ENCODE measurements at places on chromosomes 3 and 15.

GRCh38 chr3:57726397-57726796, 29.7 kb upstream of the SLMAP start:
- no peak for DNase-seq

DNA sequence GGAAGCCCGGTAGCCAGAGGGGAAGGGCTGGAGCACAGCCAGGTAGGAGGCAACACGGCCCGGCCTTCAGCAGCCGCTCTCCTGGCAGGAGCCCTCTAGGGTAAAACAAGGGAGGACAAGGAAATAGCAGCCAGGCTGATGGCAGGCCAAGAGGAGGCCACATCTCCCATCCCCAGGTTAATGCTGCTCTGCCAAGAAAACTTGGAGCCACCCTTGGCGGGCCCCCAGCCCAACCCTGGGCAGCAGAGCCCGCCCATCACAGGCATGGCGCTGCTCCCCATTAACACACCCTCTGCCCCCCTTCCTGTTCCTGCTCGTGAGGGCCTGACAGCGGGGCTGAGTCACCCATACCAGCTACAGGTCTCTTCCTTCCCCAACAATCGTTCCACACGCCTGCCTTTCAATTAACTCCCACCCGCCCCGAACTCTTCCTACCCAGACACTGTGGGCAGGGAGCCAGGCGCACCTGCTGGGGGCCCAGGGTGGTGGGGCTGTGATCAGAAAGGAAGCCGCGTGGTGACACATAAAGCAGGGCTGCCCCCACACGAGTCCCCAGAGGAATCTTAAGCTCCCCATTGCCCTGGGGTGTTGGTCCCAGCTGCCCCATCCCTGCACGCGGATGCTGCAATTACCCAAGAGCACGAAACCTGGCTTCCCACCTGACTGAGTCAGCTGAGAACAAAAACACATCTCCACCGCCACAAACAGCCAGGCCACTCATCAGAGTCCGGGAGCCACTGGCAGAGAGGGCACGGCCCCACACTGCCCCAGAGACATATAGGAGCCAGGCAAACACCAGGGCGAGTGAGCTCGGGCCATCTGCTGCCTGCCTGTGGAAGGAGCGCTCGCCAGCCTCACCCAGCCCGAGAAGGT, at the start of gene C15orf62:
TSS of gene C15orf62 (plus strand) at position 707 of the 873 bp plus-strand sequence. CDS start 516 bp downstream, outside the sequence.
- no peak for DNase-seq

DNA sequence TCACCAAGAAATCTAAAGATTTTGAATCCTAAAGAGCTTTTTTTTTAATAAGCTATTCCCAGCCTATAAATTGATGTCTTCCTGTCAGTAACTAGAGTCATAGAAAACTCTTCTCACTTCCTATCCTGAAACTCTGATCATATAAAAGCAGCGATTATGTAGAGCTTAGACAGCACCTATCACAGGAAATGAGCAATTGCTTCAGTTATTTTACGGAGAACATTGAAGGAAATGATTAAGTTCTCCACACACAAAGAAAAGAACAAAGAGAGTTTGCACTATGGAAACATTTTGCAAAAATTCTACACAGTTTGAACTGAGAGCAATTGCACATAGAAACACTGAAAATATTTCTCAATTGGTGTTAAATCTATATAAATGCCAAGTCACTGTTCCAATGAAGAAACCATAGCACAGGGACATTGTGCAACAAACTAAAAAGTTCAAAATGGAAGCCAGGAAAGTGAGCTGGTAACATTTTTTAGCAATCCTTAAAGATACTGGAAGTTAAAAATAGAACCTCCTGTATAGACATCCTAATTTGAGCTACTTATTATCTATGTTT, 291.5 kb upstream of the ARHGEF26 start:
- DNase-seq = no peak

GRCh38 chr3:54797111-54797510, 130.7 kb downstream of the LRTM1 start:
- peak; percentile 42 for DNase-seq

DNA sequence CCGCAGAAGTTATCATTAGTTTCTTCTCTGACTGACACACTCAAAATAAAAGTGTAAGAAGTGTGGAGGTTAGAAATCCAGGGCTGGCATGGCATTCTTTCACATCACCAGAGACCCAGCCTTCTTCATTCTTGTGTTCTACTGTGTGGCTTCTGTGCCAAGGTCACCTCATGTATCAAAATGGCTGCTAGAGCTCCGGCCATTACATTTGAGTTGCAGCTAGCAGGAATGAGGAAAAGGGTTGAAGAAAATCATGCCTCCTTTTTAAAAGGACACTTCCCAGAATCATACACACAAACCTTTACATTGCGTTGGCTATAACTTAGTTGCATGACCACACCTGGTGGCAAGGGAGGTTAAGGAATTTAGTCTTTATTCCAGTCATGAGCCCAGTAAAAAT, 345.6 kb upstream of the PROK2 start:
- DNase-seq = no peak

- DNase-seq = no peak
These were observed 46.9 kb downstream of the IL17RD start for GRCh38 chr3:57118254-57118653.

GRCh38 chr3:148315756-148316155, 381.9 kb upstream of the AGTR1 start:
- DNase-seq = no peak

DNA sequence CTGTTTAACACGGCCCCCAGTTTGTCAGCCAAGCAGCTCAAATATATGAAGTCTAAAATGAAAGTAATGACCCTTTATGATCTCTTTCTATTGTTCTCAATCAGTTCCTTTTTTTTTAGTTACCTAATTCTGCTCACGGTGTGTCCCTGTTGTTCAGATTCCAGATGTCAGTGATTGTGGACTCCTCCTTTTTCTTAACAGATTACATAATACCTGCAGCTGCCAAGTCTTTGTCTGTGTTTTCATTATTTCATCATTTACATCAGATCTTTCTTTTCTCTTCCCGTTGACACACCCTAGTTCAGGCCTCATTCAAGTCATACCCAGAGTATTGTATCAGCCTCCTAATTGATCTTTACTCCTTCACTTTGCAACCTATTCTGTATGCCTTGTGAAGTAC, 56.1 kb upstream of the SKIL start:
- peak; percentile 85 for DNase-seq

GRCh38 chr15:94174399-94174802, 57.0 kb upstream of the MCTP2 start:
- DNase-seq = peak; percentile 60

DNA sequence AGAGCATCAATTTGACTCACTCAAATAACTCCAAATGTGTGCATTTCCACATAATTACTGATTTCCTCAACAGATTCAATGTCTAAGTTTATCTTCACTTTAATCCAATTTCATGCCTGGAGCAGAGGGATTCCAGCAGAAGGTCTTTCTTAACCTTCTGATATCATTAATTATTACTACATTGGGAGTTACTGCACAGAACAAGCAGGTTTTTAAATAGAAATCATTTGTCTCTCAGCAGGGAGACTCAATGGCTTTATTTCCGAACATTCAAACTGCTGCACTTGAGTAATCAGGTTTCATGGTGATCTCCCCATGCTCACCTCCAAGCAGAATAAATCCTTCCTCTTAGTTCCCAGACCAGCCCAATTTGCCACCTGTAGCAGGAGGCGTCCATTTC, 264.8 kb upstream of the IGF1R start:
- DNase-seq = no peak

- DNase-seq = no peak
These were observed 72.0 kb downstream of the DHX30 start for GRCh38 chr3:47874913-47875312.

Measured in AG10803 (cell line).